Foreskin keratinocyte (primary cell): ENCODE measurements at places on chromosomes 1 and 21. TPM values are rescaled to one million over a fixed set of nuclear protein-coding genes. Genes with fewer than 3 reads are reported as not detected.

DNA sequence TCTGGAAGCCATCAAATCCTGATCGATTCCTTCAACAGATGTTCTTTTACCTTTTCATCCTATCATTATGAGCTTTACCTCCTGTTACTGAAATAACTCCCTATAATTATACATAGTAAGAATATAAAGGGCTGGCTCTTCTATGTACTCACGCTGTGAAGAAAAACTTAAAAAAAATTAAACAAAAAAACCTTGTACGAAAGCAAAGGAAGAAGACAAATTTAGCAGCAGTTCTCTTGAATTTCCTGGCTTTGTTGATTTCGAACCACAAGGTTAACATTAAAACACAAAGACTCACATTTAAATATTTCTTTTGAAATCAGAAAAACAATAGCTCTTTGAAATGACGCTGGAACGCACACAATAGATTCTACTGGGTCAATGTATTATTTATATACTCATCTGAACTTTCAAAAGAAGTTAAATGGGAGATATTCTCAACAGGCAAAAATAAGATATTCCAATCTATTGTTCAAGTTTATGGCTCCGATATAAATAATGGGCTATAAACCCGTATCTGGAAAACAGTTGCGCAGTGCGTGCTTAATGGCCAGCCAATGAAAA, 13.6 kb upstream of the SPEN start:
- no peak for DNase-seq

OSBPL9 gene
- total RNA-seq: 68.1 and 73.4 TPM in 2 replicates

DNA sequence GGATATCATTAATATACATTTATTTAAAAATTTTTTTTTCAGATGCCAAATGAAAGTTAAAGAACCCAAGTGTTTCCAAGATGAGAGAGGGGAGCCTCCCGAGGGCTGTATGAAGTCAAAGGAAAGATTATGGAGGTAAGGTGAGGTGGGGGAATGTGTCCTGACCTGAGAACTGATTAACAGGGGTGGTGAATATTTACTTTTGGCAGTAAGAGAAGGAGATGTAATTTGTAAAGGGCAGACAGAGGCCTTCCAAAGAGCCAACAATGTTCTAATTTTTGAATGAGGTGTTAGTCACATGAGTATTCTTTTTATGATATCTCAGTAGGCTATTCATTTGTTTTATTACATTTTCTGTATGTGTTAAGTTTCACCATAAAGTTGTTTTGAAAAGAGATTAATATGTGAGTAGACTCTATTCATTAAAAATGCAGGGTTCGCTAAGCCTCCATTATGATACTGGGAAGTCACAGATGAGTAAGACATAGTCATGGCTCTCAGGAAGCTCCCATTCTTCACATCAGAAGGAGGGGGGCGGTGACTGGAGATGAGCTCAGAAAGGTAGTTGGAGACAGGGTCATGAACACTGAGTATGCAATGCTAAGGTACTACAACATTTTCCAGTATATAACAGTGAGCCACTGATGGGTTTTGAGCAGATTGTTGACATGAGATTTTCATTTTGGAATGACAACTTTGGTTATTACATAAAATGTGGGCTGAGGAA, 62.4 kb upstream of the TNFSF18 start:
- peak; percentile 87 for DNase-seq

DNA sequence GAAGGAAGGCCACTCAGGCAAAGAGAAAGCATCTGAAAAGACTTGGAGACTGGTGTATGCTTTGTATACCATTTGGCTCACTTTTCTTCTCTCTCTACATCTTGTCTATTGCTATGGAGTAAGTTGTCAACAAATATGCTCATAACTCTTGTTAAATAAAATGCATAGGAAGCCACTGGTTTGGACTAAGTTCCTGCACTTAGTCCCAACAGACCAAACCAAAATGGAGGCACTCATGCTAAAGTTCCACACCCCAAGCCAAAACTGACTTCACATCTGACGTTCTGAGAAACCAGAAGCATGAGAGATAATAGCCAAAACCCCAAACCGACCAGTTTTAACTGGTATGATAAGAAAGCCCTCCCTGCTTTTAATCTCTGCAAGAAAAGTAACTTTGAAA, 135.3 kb upstream of the LYPLAL1 start:
- DNase-seq: no peak

KCNJ9 gene
- not detected in 2 replicates for total RNA-seq

DNA sequence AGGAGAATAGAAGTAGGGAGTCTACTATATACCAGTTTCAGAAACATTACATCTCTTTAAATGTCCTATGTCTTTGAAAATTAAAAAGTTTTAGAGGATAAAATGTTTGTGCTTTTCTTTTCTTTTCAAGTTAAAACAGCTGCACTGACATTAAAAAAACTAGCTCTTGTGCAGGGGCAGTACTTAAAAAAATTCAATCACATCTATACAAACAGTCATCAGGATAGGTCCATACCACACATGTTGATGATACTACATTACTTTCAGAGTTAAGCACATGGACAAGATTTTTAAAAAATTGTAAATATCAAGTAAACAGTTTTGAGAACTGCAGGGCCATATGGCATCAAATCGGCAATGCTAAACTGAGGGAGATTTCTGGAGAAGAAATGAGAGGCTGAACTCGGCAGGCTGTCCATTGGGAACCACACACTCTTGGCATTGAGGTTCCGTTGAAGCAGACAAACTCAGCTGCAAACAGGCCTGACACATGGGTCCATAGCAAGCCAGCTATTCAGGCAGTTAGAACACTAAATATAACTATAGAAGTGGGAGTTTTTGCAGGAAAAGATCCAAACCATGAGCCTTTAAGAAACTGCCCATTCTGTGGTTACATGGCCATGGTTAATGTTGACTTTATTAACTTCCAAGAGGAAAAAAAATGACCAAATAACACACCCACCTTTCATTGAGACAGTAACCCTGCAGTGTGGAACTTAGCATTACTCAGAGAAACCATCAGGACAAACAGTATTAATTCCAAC, 84.5 kb upstream of the BCL10 start:
- no peak for DNase-seq

GRCh38 chr1:67745875-67746698, 61.1 kb downstream of the GADD45A start:
- no peak for DNase-seq

SPRR2E gene
- 3.5 and 5.9 TPM in 2 replicates for total RNA-seq

DNA sequence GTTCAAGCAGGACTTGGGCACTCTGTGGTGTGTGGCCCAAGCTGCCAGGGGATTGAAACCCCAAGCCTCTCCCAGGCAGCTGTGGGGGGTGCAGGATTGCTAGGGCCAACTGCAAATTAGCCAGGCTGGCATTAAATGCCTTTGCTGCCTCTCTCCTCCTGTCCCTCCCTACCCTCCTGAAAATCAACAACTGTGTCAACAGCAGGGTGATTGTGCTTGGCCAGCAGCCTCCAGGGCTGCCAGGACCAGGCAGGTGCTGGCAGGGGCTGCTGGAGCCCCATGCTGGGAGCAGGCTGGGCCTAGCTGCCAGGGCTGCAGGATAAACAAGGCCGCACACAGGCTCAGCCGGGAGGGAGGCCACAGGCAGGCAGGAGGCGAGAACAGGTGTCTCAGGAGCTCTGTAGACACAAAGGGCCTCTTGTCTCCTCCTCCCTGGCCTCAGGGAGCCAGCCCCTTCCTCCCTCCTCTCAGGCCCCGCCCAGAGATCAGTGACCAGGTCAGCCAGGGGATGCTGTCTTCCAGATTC, 11.4 kb downstream of the SOX13 start:
- no peak for DNase-seq

KRTAP20-4 gene
- not detected in 2 replicates for total RNA-seq
